ENCODE measurements at places on chromosomes 3 and 15.

DNA sequence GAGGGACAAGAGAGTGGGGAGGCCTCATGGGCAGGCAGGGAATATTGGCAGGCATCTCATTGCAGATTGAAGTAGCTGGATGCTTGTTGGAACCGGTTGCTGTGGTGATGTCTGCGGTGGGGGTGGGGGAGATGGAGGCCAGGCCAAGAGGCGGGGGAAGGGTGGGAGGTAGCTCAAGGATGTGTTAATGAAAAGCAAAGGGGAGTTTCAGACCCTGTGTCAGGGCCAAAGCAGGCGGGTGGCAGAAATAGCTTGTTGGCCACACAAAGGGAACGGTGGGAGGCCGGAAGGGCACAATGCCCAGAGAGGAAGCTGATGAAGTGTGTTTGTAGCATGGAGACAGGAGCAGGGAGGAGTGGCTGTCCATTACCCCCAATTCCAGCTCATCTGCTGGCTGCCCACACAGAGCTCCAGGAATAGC lies 28.0 kb downstream of the CCDC33 start:
- peak; percentile 75 for DNase-seq

- no peak for DNase-seq
These were observed 162.2 kb upstream of the TLE3 start for GRCh38 chr15:70259640-70260508.

GRCh38 chr3:120497336-120497735 lies 46.5 kb upstream of the FSTL1 start:
- no peak for DNase-seq

DNA sequence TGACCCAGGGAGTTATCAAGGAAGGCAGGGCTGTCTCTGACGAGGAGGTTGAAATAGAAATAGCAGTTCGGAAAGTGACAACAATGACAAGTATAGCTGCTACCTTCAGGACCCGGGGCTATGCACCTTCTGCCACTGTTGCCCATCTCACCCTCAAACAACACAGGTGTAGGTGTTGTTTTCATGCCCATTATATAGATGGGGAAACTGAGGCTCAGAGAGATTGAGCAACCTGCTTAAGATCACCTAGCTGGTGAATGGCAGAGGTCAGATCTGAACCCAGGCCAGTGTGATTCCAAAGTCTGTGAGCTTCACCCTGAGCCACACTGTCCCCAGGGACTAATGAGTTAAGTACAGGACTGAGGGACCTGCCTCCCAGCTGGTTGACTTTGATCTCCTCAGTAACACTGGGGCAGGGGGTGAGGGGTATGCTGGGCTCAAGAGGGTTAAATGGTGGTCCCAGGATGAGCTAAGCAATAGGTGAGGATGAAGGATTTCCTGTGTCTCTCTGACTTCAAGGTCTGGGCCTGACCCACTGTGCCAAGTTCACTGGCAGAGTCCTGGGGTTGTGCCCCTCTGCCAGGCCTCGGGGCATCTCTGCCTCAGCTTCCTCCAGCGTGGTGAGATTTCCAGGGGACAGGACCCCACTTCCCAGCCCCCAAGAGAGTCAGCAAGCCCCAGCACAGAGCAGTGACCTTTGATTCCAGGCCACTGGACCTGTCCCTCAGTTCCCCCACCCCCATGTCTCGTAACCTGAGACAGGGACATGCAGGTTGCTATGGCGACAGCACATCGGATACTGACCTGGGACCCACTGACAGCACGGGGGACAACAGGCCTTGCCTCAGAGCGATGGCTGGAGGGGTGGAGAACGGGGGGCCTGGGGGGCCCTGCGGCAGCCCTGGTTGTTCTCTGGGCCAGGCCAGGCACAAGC lies 35.0 kb downstream of the ATP2B2 start:
- DNase-seq, result no peak

DNA sequence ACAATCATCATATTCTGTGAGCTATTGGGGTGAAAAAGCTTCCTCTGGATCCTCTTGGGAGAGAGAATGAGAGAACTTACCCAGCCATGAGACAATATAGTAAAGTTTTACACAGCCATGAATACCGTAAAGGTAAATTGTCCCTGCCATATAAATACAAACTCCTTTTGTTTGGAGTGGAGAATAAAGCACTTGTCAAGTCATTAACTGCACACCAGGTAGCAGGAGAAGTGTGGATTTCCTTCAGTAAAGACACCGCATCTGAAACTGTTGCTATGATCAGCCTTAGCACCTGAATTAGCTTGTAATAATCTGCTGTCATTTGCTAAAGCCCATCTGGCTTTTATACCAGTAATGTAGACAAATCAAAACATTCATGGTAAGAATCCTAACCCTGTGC lies 336.6 kb upstream of the SLCO3A1 start:
- no peak for DNase-seq

DNA sequence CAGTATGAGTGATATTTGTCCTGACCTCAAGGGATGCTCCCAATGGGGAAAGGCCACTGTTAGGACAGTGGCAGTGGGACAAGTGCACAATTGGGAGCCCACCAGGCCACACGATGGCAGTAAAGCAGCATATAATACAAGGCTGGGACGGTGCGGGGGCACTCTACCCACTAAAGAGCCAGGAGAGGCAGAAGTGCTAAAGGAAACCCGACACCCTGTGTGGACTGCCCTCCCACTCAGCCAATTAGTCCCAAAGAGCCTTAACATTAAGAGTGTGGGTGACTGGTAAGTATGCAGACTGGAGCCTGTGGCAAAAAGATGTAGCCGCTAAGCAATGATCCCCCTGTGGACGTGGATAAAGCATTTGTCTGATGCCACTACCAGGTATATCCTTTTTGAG lies 8.2 kb upstream of the ZNF589 start:
- DNase-seq, result peak; percentile 81
